ENCODE measurements at places on chromosomes 5 and 9.

GRCh38 chr9:70043689-70044489 lies at the start of gene MAMDC2:
Gene MAMDC2, plus strand, starts transcription at chr9:70043848. Its CDS starts 350 bp downstream, at chr9:70044198.
- DNase-seq: no peak

DNA sequence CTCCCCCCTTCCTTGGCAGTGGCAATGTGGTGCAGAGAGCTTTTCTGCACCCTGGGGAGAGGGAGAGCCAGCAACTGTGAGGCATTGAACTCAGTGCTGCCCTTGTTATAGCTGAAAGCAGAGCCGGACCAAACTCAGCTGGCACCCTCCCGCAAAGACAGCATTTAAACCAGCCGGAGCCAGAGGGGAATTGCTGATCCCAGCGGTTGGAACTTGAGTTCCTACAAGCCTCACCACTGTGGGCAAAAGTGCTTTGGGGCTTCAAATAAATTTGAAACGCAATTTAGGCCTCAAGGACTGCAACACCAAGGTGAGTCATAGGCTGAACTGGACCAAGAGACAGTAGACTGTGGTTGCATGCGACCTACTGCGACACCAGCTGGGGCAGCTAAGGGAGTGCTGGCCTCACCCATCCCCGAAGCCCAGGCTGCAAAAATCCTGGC lies 207.6 kb upstream of the CDKN2B start:
- DNase-seq: no peak

- no peak for DNase-seq
Observed at GRCh38 chr5:126355940-126356339, 67.3 kb upstream of the GRAMD2B start.

DNA sequence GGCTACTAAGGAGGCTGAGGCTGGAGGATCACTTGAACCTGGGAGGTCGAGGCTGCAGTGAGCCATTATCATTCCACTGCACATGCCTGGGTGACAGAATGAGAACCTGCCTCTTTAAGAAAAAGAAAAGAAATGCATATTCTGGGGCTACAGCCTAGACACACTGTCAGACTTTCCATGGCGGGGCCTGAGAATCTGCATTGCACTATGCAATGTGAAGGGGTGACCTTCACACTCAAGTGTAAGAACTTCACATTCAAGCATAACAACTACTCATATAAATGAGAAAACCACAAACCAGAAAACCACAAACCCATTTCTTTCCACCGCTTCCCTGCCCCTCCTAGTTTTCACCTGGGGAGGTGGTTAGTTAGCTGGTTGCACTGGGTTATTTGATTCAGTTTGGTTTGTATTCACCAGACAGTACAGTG lies 18.0 kb upstream of the FBP2 start:
- no peak for DNase-seq

DNA sequence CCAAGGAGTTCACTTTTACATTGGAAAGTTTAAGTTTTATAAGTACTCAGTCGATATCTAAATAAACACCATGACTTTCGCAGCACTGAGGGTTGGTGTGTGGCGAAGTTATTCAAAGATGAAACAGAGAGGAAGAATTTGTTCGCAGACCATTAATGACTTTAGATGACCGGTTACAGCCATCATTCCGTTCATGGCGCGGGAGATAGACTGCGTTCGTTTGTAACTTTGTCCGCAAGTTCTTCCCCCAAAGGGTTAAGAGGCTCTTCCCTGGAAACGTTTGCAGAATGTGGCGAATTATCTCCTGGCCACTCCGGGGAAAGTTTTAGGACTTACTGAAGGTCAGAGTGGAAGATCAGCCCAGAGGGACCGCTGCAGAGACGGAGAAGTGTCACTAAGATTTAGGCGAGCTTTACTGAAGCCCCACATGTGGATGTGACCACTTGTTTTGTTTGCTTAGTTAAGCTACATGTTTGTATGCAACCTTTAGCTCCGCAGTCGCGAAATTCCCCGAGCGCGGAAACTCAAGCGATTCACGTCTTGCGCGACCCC lies 2.2 kb upstream of the FOXD1 start:
- DNase-seq: no peak

GRCh38 chr5:100186181-100186580 lies 349.0 kb upstream of the FAM174A start:
- no peak for DNase-seq

- no peak for DNase-seq
Observed at GRCh38 chr5:41748631-41749030, 121.6 kb downstream of the OXCT1 start.

DNA sequence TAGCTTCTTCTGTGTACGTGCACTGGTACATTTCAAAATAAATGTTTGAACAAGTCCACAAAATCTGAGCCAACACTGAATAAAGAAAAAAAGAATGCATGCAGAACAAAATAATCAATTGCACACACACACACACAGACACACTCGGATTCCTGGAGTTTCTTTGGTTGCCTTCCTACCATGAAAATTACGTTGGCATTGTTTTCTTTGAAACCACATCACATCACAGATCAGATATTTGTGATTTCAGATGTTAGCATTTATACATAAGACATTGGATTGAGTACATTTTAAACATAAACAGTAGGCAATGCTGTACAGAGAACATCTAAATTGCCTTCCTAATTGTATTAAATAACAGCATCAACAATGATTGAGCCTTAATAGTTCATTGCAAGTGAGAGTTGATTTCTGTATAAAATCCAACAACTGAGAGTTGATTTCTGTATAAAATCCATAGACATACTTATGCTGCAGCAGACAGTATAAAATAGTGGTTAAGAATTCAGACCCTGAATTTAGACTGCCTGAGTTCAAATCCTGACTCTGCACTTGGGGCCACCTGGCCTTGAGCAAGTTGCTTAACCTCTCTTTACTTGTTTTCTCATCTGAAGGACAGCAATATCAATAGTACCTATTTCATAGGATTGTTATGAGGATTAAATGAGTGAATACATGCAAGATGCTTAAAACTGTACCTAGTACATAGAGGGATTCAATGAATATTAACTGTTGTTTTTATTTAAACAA lies 101.7 kb upstream of the IFNE start:
- no peak for DNase-seq

- DNase-seq: peak; percentile 81
Observed at GRCh38 chr5:144187699-144188294, 17.1 kb downstream of the KCTD16 start.

DNA sequence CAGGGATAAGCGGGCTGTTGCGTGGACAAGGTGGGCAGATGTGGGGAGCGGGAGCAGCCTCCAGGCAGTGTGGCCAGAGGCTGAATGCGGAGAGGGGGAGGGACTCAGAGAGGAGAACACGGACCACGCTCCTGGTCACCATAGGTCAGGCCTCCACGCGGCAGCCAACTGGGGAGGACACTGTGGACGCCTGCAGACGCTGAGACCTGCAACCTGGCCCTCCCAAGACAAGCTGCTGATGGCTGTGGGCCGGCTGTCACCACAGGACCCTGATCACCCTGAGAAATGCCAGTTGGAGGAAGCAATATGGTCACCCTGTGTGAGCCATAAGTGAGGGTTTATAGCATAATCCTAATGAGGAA lies 16.8 kb downstream of the LPCAT1 start:
- DNase-seq: no peak
